ENCODE measurements at places on chromosomes 11 and 22. TPM values are rescaled to one million over a fixed set of nuclear protein-coding genes. Genes with fewer than 3 reads are reported as not detected.

DNA sequence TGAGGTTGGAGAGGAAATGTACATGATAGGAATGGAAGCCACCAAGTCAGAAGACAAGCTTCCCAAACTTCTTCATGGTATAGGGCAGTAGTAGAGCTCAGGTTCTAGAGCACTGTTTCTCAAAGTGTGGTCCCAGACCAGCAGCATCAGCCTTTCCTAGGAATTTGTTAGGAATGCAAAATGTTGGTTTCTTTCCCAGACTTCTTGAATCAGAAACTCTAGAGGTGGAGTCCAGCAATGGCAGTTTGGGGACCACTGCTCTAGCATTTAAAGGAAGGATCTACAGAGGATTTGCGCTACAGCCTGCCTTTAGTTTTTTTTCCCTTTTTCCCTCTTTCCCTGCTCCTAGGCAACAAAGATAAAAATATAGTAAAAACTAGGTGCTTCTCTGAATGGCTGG, 17.0 kb upstream of the MMP12 start:
- no peak for DNase-seq
- no peak overlapping the region for H3K27ac ChIP-seq
- H3K36me3 ChIP-seq, result no peaks in the 10 kb centered on the region
- no peak overlapping the region for H3K4me3 ChIP-seq
- no peaks in the 10 kb centered on the region for H3K4me1 ChIP-seq

DNA sequence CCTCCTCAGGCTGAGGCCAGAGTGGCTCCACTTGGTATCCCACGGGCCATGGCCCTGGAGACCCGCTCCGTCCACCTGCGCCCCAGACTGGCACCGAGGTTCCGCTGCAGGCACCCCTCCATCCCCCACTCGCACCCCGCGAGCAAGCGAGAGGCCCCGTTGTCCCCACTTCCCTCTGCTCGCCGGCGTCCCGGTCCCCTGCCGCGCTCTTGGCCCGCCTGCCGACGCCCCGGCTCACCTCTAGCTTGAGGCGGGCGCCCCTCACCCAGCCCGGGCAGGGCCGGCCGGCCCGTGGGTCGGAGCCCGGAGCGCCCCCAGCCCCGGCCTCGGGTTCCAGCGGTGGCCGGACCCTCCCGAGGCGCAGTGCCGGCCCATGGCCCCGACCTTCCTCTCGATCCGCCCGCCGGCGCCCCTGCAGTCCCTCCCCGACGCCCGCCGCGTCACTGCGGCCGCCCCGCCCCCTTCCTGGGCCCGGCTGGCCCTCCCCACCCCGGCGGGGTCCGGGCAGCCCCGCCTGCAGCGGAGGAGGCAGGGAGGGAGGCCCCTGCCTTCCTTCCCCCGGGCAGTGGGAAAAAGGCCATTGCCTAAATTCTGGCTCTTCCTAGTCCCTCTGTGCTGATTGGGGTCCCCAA, at the start of gene PITPNM1:
Gene PITPNM1, minus strand, starts transcription at position 414 of the 632 bp plus-strand sequence. CDS start 1,183 bp downstream, outside the sequence.
- H3K36me3 ChIP-seq, result no peaks in the 10 kb centered on the region
- H3K4me1 ChIP-seq, result no peaks in the 10 kb centered on the region
- H3K4me3 ChIP-seq, result peak within 1 kb of the TSS; percentile 35

Gene NOX4
- polyA plus RNA-seq, result 51.0 TPM

- DNase-seq, result no peak
- no peaks in the 10 kb centered on the region for H3K4me1 ChIP-seq
- H3K27me3 ChIP-seq, result no peaks in the 10 kb centered on the region
- no peak overlapping the region for H3K27ac ChIP-seq
Measured at GRCh38 chr11:2374456-2375201, 2.5 kb upstream of the CD81 start.

- DNase-seq, result no peak
- no peaks in the 10 kb centered on the region for H3K4me1 ChIP-seq
- no peaks in the 10 kb centered on the region for H3K36me3 ChIP-seq
- H3K4me3 ChIP-seq, result no peak overlapping the region
- no peaks in the 10 kb centered on the region for H3K27me3 ChIP-seq
Measured at GRCh38 chr11:115670538-115671205, 166.5 kb upstream of the CADM1 start.

Gene PKNOX2
- 1.8 TPM for polyA plus RNA-seq

Gene CD3D
- polyA plus RNA-seq, result 3.3 TPM

DNA sequence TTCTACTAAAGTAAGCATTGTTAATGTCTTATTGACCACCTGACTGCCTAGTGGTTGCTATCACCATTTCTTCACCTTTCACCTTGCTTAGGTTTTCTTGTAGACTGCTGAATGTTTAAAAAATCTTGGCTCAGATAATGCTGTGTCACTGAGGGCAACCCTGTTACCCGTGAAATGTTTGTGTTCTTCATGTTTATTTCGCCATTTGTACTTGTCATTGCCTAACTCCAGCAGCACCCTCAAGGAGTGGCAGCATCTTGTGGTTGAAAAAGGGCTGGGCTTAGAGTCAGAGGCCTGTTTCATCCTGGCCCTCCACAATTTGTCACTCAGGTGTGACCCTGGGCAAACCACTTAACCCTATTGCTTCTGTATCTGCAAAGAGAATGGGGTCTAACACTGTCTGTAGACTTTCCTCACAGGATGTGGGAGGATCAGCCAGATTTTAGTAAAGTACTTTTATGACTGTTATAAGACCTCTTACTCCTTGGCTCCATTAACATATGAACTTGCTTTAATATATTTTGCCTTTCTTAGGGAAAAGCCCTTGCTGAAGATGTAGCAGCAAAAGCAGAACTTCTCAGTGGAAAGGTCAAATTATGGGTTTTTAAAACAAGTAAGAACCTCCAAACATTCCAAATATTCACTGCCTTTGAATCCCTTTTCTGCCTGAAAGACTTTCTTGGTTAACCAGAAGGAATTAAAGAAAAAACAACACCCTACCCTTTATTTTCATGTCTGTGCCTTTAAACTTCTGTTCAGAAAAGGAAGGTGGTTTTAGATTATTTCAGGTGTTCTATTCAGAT, 154.5 kb upstream of the C11orf87 start:
- H3K4me1 ChIP-seq, result no peaks in the 10 kb centered on the region
- H3K4me3 ChIP-seq, result no peak overlapping the region
- no peak for DNase-seq
- no peaks in the 10 kb centered on the region for H3K36me3 ChIP-seq
- H3K27me3 ChIP-seq, result no peaks in the 10 kb centered on the region

GRCh38 chr11:61378713-61379313, 13.6 kb upstream of the TMEM216 start:
- peak; percentile 69 for DNase-seq
- H3K4me3 ChIP-seq, result no peak overlapping the region
- peak overlapping the region; percentile 94 for H3K27ac ChIP-seq

Gene CDC45
- 0.63 TPM for polyA plus RNA-seq

GRCh38 chr11:80650966-80651365, 1210.1 kb upstream of the TENM4 start:
- no peaks in the 10 kb centered on the region for H3K36me3 ChIP-seq
- no peak overlapping the region for H3K4me3 ChIP-seq
- H3K4me1 ChIP-seq, result no peaks in the 10 kb centered on the region
- no peak overlapping the region for H3K27ac ChIP-seq
- no peak for DNase-seq
- no peaks in the 10 kb centered on the region for H3K27me3 ChIP-seq

DNA sequence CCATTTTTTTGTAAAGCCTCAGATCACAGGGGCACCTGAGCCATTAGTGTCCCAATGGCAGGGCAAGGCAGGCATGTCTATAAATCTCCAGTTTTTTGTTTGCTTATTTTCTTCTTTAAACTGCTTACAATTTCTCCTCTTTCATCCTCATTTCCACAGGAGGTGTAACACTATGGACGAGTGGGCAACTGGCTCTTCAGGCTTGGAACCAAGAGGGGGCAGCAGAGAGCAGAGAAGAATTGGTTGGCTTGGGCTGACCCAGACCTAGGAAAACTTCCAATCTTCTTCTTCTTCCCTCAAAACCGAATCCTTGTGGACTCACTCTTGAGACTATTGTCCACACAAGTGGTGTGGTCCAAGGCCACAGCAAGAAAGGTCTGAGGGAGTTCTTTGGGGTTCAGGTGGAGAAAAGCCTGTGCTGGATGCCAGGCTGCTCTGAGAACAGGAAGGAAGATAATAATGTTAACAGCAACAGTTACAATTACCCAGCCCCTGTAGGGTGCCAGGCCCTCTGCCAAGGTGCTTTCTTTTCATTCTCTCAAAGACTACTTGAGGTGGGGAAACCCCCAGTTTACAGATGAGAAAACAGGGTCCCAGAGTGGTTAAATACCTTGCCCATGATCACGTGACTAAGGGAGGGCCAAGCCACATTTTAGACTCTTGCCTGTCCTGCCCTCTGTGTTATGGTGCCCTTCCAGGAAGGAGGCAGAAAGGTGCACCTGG, 70.7 kb upstream of the E2F8 start:
- H3K36me3 ChIP-seq, result no peaks in the 10 kb centered on the region
- DNase-seq, result peak; percentile 84
- no peaks in the 10 kb centered on the region for H3K27me3 ChIP-seq

Gene DCUN1D5
- 10.5 TPM for polyA plus RNA-seq

GRCh38 chr11:131928992-131929391, 558.6 kb downstream of the NTM start:
- H3K27me3 ChIP-seq, result no peaks in the 10 kb centered on the region
- H3K4me1 ChIP-seq, result no peaks in the 10 kb centered on the region
- no peak overlapping the region for H3K4me3 ChIP-seq
- no peak overlapping the region for H3K27ac ChIP-seq

Gene ARRB1
- 10.8 TPM for polyA plus RNA-seq

Gene OR8D4
- polyA plus RNA-seq, result not detected

Measured in aorta (tissue), 5 donors.